Astrocyte (in vitro differentiated cells and primary cell): ENCODE measurements at places on chromosomes 1 and 21. TPM values are rescaled to one million over a fixed set of nuclear protein-coding genes. Genes with fewer than 3 reads are reported as not detected.

The CELA3B gene
- not detected in 2 replicates for total RNA-seq

DNA sequence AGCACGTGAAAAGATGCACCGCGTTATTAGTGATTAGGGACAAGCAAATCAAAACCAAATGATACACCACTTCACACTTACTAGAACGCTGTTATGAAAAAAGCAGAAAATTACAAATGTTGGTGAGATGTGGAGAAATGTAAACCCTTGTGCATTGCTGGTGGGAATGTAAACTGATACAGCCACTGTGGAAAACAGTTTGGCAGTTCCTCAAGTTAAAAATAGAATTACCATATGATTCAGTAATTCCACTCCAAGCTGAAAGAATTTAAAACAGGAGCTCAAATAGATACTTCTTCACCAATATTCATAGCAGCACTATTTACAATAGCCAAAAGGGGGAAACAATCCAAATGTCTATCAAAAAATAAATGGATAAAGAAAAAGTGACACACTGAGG lies 10.3 kb upstream of the EVI5 start:
- H3K36me3 ChIP-seq = no peaks in the 10 kb centered on the region
- H3K4me3 ChIP-seq = no peak overlapping the region
- peaks cover 12% of the 10 kb centered on the region for H3K4me1 ChIP-seq
- H3K27me3 ChIP-seq = no peaks in the 10 kb centered on the region

GRCh38 chr21:15826147-15826780 lies 96.5 kb downstream of the USP25 start:
- H3K27me3 ChIP-seq = no peaks in the 10 kb centered on the region
- peak; percentile 35 for DNase-seq
- H3K27ac ChIP-seq = no peak overlapping the region
- H3K36me3 ChIP-seq = peaks cover 3% of the 10 kb centered on the region
- no peaks in the 10 kb centered on the region for H3K4me1 ChIP-seq

The UBXN10 gene
- total RNA-seq = 0.09 and 0.19 TPM in 2 replicates

DNA sequence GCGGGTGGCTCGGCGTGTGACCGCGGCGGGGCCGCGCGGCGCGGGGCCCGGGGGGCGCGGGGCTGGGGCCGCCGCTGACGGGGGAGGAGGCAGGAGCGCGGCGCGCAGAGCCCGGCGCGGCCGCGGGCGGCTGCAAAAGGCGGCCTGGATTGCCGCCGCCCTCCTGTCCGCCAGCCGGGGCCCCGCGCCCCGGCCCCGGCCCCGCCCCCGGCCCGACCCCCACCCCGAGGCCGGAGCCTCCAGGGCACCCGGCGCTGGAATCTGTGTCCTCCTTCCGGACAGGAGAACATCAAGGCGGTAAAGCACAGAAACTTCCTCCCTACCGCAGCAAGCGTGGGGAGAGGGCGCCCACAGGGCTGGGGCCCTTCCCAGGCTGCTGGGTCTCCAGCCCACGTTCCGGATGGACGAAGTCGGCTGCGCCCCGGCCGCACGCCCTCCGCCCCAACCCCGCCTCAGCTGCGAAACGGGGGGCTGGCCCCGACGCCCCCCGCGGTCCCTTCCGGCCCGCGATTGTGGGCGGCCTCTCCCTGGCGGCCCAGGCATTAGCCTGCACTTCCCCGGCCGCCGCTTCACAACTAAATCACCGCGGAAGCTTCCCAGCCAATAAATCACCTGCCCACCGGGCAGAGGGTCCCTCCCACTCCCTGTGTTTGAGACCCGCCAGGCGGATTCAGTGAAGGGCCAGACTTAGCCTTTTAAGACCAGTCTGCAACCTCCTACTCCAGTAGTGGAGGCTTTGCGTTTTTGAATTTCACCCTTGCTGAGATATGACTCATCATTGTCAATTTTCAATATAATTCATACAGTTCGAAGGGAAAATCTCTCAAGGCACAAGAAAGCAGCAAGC lies 106.0 kb downstream of the SLC45A1 start:
- H3K4me1 ChIP-seq = peaks cover 20% of the 10 kb centered on the region
- peak; percentile 71 for DNase-seq
- H3K36me3 ChIP-seq = peaks cover 17% of the 10 kb centered on the region
- H3K27me3 ChIP-seq = no peaks in the 10 kb centered on the region

DNA sequence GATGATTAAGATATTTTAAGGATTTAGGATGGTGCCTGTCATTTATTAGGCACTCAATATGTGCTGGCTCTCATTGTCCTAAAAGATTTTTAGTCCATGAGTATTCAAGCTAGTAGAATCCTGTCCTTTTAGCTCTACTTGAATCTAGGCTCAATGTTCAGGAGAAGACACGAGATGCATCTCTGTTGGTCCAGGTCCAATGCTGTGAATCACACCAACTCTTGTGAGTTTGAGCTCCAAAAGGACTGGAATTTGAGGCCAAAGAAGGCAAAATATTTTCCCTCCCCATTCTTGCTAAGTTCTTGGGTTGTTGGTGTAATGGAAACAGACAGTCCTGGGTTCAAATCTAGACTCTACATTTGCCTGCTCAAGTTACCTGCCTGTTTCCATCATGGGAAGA lies 1.4 kb upstream of the PODN start:
- no peak overlapping the region for H3K27ac ChIP-seq
- DNase-seq = peak; percentile 65
- peaks cover 7% of the 10 kb centered on the region for H3K4me1 ChIP-seq
- no peaks in the 10 kb centered on the region for H3K36me3 ChIP-seq
- H3K27me3 ChIP-seq = peaks cover 26% of the 10 kb centered on the region

GRCh38 chr1:164725401-164725800 lies 166.4 kb downstream of the PBX1 start:
- H3K4me3 ChIP-seq = no peak overlapping the region
- H3K27me3 ChIP-seq = no peaks in the 10 kb centered on the region
- H3K4me1 ChIP-seq = peaks cover 21% of the 10 kb centered on the region
- no peak overlapping the region for H3K27ac ChIP-seq
- no peaks in the 10 kb centered on the region for H3K36me3 ChIP-seq
- no peak for DNase-seq

DNA sequence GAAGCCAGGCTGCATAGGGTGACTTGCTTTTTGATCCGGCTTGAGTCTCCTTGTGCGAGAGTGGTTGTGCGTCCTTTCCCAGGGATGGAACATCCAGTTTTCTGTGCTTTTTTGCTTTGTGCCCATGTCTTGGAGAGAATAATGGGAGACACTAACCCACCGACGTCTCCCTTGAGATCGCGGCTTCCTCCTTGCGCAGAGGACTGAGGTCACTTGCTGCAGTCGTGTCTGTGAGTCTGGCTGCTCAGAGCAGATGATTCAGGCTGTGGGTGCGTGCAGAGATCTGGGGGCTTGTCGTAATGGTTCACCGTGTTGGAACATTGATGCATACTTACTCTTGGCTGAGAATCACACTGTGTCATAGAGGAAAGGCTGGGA lies 164.5 kb upstream of the CACNA1E start:
- no peak overlapping the region for H3K27ac ChIP-seq
- no peaks in the 10 kb centered on the region for H3K36me3 ChIP-seq
- H3K4me3 ChIP-seq = no peak overlapping the region

DNA sequence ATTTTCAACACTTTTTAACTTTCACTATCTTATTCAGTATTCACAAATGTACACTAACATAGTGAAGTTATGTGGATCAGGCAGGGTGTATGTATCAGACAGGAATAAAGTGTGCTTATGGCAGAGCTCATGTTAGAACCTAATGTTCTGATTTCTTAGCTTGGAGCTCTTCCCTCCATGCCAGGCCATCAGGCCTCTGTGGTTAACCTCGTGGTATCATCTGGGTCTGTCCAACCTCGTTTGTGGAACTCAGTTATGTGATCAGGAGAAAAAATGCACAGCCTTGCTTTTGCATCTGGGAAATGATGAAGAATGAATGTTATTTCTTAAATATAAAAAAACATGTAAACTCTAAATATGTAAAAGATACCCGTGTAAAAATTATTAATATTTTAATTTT lies 86.9 kb downstream of the MPZL1 start:
- H3K4me1 ChIP-seq = peaks cover 5% of the 10 kb centered on the region
- H3K36me3 ChIP-seq = no peaks in the 10 kb centered on the region
- no peak overlapping the region for H3K27ac ChIP-seq
- DNase-seq = no peak

DNA sequence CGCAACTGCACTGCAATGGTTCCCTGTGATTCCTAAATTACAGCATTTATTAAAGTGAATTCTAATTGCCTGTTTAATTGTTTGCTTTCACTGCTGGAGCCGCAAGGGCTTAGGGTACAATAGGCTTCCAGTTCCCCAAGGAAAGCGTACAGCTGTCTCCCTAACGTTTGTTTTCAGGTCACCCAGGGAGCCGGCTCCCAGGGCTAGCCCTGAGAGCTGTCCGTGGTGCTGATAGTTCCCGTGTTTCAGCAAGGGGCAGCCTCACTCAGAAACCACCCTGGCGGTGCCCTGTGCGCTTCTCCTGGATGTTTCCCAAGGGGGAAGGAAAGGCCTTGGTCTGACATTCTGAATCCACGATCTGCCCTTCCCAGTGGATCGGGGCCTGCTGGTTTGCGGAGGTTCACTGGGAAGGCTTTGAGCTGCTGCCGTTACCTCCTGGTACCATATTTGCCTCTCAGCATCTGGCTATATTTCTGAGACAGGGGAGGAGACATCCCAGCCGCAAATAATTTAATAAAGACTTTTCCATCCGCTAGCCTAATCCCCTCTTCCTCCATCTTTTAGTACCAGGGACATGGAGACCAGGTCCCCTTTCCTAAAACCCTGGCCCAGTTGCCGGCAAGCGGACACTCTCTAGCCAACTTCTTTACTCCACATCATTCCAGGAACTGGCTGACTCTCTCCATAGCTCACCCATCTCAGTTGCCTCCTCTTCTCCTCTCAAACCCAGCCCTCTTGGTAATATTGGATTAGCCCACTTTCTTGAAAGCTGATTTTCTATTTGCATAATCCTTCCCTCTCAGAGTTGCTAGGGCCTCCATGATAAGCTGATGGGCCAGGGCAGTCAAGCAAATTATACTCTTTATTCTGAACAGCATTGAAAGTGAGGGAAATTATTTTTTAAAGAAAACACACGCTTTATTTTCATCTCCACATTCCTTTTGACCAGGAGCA lies 149.0 kb downstream of the IGSF21 start:
- no peak for DNase-seq
- no peak overlapping the region for H3K4me3 ChIP-seq
- H3K27me3 ChIP-seq = no peaks in the 10 kb centered on the region
- H3K4me1 ChIP-seq = no peaks in the 10 kb centered on the region
- H3K36me3 ChIP-seq = no peaks in the 10 kb centered on the region
- no peak overlapping the region for H3K27ac ChIP-seq

- no peaks in the 10 kb centered on the region for H3K27me3 ChIP-seq
- H3K36me3 ChIP-seq = no peaks in the 10 kb centered on the region
- H3K4me1 ChIP-seq = no peaks in the 10 kb centered on the region
- no peak overlapping the region for H3K27ac ChIP-seq
- no peak for DNase-seq
Observed at GRCh38 chr1:19689856-19690255, 25.2 kb downstream of the HTR6 start.

The IL23R gene
- not detected in 2 replicates for total RNA-seq

GRCh38 chr1:37892151-37893047 lies 33.0 kb upstream of the MTF1 start:
- peaks cover 11% of the 10 kb centered on the region for H3K36me3 ChIP-seq
- H3K4me1 ChIP-seq = no peaks in the 10 kb centered on the region
- no peak overlapping the region for H3K27ac ChIP-seq
- no peaks in the 10 kb centered on the region for H3K27me3 ChIP-seq

- H3K27ac ChIP-seq = peak overlapping the region; percentile 85
- peak; percentile 25 for DNase-seq
- no peaks in the 10 kb centered on the region for H3K27me3 ChIP-seq
- H3K4me3 ChIP-seq = peak overlapping the region; percentile 85
Observed at GRCh38 chr1:28642056-28642846, 616 bp downstream of the TAF12 start.

DNA sequence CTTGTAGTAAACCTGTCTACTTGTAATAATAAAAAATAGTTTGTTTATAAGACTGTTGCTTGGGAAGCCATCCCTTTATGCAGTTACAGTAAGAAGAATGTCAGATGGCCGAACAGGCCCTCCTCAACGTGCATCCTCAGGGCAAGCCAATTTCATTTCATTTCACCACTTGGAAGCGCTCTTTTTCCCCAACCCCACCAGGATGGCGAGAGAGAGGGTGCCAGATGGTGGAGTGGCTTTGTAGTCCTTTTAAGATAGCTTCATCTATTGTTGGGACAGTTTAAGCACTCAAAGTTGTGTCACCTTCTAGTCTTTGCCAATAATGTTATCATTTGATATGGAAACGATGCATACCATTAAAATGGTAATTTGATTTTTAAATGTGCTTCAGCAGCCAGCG lies 356.3 kb upstream of the CAMK1G start:
- H3K36me3 ChIP-seq = no peaks in the 10 kb centered on the region
- H3K4me1 ChIP-seq = no peaks in the 10 kb centered on the region
- no peak for DNase-seq
- H3K27ac ChIP-seq = no peak overlapping the region

DNA sequence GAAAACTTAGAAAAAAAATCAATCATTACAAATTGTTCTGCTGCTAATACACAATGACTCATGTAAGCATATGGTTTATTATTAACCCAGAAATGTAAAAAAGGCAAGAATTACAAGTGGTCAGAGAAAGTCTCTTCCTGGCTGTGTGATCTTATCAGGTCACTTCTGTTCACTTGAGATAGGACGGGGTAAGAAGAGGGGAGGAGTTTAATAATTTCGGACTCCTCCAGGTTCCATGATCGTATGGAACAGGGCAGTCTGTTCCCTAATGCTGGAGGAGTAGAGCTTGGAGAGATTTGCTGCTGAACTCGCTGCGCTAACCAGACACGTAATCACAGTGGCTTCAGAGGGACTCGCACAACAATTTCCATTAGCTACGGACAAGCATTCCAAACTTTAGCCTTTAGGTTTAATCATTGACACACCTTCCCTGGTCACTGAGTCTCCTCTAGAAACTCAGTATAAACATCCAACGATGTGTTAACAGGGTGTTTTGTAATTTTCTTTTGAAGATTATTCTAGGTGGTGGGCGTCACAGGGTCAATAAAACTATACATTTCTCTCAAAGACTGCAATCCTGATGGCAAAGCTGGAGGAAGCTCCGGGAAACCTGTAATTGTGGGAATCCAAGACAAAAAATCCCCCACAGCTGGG lies 1.3 kb downstream of the CRYZ start:
- no peaks in the 10 kb centered on the region for H3K27me3 ChIP-seq
- H3K36me3 ChIP-seq = no peaks in the 10 kb centered on the region
- peak overlapping the region; percentile 29 for H3K4me3 ChIP-seq
- peak; percentile 10 for DNase-seq
- peaks cover 19% of the 10 kb centered on the region for H3K4me1 ChIP-seq
